Effector CD4-positive, alpha-beta T cell (primary cell): ENCODE measurements at places on chromosomes 12 and 14.

DNA sequence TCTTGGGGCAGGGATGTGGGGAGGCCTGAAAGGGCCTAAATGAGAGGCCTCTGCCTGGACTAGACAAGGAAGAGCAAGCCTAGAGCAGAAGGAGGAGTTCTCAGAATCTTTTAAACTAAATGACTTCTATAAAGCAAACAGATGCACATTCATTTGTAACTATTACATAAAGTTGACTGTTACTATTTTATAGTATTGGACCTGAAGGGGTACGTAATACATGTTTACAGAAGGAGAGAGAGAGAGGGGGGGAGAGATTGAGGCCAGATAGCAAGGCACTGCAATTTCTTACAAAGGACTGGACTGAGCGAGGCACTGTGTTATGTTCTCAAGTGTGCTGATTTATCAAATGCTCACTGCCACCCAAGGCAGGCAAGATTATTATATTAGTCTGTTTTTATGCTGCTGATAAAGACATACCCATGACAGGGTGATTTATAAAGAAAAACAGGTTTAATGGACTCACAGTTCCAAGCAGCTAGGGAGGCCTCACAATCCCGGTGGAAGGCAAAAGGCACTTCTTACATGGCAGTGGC, 215.8 kb upstream of the NOS1 start:
- no peak for DNase-seq

DNA sequence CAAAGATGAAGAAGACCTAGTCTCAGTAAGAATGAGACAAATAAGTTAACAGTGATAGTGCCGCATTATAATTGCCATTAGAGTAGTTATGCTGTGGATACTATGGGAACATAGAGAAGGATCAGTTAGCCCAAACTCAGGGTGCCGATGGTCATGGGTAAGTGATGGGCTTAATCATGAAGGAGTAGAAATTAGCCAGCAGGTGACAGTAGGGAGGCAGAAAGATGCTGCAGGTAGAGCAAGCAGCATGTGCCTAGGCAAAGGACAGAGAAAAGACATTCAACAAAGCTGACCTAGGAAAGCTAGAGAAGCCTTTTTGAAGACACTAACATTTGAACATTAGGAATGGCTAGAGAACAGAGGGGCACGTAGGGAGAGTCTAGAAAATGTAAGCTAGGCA, 30.6 kb upstream of the PTPRQ start:
- DNase-seq = no peak

DNA sequence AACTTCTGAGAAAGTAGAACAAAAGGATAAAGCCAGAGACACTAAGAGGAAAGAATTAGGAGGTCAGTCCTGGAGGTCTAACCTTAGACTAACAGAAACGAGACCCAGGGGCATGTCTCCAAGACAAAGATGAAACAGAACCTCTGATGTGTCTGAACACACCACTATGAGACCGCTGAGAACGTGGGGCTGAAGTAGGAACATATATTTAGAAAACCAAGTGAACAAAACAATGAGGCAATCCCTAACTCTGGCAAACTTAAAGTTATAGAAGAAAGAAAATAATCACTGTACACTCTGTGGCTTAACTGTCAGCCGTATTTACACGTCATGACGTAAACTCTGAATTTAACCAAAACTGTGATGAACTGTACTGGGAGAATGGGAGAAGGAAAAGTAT, 17.9 kb downstream of the KCTD10 start:
- DNase-seq = no peak

DNA sequence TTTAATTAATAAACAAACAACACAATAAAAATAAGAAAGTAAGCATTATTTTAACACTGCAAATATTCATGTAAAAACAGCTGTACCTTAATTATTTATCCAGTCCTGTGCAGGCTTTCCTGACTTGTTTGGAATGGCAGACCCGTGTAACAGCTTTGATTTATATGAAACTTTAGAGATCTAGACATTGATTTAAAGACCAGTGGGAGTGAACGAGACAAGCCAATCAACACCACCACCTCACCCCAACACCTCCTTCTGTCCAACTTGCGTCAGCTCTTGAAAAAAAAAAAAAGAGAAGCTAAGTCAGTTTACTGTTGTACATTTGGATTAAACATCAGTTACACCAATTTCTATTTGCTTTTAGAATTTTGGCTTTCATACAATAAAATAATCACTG, 22.3 kb downstream of the SLC38A4 start:
- no peak for DNase-seq

DNA sequence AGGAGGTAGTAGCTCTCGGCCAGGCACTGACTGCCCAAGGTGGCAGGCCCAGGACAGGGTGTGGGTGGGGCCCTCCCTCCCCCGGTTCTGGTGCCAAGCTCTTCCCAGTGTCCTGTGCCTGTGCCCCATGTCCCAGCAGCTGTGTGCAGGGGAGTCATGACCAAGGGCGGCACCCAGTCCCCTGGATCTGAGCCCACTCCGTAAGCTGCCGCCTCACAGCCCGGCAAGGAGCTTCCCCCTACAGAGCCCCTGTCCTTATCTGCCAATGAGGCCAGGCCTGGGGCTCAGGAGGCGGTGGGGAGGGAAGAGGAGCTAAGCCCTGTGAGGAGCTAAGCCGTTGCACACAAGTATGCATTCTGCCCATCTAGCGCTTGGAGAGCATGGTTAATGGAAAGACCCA, 5.6 kb upstream of the C14orf180 start:
- DNase-seq = no peak

DNA sequence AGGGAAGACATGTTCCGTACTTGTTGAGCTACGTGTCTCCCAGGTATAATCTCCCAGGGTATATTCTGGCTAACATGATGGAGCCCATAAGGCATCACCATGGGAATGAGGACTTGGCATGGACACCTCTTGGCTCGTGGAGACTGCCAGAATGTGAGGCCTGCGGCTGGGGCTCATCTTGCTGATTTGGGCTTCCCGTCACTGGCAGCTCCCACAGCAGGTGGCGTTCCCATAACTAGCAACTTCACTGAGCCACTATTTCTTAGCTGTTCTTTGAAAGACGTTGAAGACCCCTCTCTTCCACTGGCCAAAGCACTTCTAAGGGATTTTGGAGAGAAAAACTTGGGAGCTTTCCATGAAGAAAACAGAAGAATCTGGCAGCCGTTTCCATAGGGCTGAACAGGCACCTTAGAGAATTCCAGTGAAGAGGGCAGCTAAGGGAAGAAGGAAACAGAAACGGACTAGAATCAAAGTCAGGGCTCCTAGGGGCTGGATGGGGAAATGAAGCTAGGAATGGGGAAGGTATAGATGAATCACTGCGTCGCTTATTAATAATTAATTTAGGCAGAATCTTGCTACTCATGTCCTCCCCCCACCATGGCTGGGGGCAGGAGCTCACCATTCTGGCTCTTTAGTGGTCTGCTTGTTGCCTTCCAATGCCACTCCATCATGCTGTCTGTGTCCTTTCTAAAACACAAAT, 39.7 kb upstream of the FOS start:
- no peak for DNase-seq

DNA sequence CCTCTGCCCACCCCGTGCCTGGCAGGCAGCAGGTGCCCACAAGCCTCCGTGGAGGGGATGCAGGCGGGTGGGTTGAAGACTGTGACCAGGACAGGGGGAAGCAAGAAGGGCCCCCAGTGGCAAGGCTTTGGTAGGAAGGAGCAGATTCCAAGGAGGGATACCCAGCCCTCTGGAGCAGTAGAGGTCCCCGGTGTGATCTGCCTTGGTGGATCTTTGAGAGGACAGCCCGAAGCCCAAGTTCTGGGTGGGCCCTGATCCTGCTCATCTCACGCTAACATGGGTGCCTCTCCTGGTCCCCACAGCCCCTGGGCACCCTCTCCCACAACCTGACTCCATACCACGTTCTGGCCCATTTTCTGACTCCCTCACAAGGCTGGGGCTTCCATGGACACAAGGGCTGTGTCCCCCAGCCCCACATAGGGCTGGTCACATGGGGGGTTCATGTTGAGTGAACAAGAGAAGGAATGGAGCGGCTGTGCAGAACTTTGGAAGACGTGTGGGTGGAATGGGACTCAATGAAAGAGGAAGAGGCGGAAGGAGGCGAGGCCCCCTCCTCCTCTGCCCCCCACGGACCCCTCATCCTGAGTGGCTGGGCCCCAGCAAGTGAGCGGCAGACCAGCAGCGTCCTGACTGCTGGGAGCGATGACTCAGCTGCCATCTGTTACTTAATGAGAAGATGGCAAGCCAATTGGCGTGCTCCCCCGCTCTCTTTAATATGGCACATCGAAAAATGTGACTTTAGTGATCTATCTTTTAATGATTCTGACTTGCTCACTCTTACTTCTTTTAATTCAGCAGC, 77.0 kb upstream of the BCL11B start:
- DNase-seq = no peak
